ENCODE measurements at places on chromosomes 12 and 14.
A peak's percentile ranks its signal among the peaks of the same experiment; 100 is the strongest.

GRCh38 chr14:68679746-68680467, 113.0 kb downstream of the ZFP36L1 start:
- no peak for DNase-seq

- DNase-seq = peak; percentile 83
Measured at GRCh38 chr12:49967042-49967776, 5.5 kb downstream of the AQP5 start.

DNA sequence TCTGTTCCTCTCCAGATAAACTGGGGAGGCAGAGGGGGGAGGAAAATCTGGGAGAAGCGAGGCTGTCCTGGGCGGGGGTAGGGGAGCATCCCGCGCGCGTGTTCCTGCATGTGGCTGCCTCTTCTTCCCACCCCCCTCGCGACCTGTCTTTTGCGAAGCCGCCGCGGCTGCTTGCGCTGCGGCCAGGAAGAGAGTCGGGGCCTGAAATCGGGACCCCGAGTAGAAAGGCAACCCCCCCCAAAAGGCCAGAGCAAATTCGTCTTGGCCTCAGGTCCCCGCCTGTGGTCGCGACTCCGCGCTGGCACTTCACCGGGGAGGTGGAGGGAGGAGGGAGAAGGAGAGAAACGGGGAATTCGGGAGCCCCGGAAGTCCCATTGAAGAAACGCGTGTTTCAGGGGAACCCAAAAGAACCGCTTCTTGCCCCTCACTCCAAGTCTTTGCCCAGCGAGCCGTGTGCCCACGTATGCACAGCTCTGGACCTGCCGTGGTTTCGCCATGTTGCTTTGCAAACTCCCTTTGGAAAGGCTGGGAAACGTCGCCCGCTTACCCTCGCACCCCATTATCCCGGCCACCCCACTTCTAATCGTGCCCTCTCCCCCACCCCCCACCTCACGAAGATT, 944 bp downstream of the CCND2 start:
- no peak for DNase-seq

GRCh38 chr14:65179918-65180724, 77.8 kb upstream of the MAX start:
- DNase-seq = peak; percentile 41

GRCh38 chr12:104133866-104134265, 4.1 kb downstream of the NFYB start:
- DNase-seq = no peak

DNA sequence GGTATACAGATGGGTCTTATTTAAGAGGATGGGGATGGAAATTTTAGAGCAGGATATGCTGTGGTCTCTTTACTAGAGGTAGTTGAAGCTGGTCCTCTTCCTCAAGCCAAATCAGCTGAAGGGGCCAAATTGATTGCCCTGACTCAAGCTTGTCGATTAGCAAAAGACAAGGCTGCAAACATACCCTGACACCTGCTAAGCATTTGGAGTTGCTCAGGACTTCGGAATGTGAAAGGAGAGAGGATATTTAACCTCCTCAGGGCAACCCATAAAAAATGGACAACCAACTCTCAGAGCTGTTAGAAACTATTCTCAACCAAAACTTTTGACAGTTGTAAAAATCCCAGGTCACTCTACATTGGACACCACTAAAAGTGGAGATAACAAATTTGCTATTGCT, 15.6 kb downstream of the PTGDR start:
- DNase-seq = no peak

GRCh38 chr12:125861299-125862281, 796.4 kb downstream of the AACS start:
- no peak for DNase-seq

DNA sequence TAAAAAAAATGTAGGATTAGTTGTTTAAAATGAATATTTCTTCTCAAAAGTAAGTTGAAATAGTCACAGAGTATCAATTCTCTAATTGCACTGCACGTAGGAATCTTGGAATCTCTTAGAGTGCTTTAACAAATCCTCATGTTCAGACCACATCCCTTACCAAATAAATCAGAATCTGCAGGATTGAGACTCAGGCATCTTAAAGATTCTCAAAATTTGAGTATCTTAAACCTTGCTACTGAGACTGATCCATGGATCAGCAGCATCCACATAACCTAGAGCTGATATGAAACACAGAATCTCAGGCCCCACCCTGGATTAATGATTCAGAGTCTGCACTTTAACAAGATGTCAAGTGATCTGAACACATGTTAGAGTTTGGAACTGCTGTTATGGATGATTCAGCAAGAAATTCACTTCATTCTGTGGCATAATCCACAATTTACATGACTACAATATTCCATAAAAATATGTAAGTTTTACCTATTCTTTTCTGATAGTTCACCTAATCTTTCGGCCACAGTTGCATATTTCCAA, 58.7 kb downstream of the ADAMTS20 start:
- no peak for DNase-seq

Measured in NAMALWA (cell line).